Islet precursor cell (in vitro differentiated cells): ENCODE measurements at places on chromosomes 13 and 19.

- peak; percentile 32 for DNase-seq
Measured at GRCh38 chr19:2815923-2816322, 3.7 kb upstream of the ZNF554 start.

DNA sequence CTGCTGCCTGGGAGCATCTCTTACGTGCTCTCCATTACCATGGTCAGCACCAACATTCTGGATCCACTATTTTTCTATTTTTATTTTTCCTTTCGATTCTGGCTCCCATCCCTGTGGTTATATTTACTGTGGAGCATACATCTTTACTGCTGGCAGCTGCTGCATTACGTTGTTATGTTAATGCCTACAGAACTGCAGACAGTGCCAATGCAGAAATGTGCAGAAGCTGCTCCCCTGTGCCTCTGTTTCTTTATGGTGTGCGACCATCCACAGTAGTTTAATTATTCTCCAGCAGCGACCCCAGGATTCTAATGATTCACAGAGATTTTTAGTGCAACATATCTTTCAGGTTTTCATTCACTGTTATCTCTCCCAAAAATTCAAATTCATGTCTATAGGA is 911.7 kb upstream of the SLITRK6 start:
- DNase-seq: no peak

GRCh38 chr19:35169221-35169995 is 14.9 kb downstream of the FXYD5 start:
- peak; percentile 27 for DNase-seq

GRCh38 chr19:16585808-16586476 is 13.7 kb upstream of the SLC35E1 start:
- no peak for DNase-seq

- peak; percentile 96 for DNase-seq
Measured at GRCh38 chr19:50909240-50910070, 1.7 kb downstream of the KLK4 start.

GRCh38 chr13:41495044-41495443 is 37.7 kb downstream of the RGCC start:
- DNase-seq: no peak

- DNase-seq: no peak
Measured at GRCh38 chr13:40070357-40070756, 414.9 kb downstream of the COG6 start.

GRCh38 chr13:95553581-95554385 is 1.3 kb downstream of the CLDN10 start:
- DNase-seq: peak; percentile 78

DNA sequence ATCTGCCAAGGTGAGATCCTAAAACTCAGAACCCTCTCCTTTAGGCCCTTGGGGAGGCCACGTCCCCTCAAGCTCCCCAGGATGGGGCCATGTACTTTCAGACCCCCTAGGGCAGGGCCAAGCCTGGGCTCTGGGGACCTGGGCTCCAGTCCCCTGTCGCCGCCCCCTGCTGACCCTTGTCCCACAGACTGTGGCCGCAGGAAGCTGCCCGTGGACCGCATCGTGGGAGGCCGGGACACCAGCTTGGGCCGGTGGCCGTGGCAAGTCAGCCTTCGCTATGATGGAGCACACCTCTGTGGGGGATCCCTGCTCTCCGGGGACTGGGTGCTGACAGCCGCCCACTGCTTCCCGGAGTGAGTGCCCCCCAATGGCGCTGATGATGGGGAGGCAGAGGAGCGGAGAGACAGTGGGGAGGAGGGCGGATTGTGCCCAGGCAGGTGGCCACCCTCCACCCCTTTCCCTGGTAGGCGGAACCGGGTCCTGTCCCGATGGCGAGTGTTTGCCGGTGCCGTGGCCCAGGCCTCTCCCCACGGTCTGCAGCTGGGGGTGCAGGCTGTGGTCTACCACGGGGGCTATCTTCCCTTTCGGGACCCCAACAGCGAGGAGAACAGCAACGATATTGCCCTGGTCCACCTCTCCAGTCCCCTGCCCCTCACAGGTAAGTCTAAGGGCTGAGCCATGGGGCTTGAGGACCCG is 18.8 kb downstream of the HPN start:
- DNase-seq: no peak

GRCh38 chr19:13127051-13127450 is 9.0 kb downstream of the NACC1 start:
- no peak for DNase-seq

GRCh38 chr19:6066661-6067646 is 43.3 kb downstream of the RFX2 start:
- DNase-seq: peak; percentile 71

GRCh38 chr13:78620936-78621470 is 17.7 kb upstream of the POU4F1 start:
- DNase-seq: no peak

DNA sequence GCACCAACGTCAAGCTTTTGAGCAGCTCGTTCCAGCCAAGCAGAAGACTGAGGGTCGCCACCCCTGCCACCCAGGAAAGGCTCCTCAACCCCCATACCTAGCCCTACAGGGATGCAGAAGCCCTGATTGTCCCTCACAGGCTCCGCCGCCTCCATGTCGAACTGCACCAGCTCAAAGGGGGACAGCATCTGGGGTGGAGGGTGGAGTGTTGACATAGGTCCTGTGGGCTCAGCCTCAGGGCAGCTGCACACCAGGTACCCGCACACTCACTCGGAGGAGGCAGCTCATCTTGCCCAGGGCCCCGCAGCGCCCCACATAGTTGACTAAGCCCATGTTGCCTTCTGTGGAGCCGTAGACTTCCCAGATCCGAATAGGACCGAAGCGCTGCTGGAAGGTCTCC is 11.6 kb downstream of the SLC27A5 start:
- DNase-seq: no peak

- DNase-seq: no peak
Measured at GRCh38 chr19:38028913-38029510, 122.0 kb downstream of the SIPA1L3 start.

DNA sequence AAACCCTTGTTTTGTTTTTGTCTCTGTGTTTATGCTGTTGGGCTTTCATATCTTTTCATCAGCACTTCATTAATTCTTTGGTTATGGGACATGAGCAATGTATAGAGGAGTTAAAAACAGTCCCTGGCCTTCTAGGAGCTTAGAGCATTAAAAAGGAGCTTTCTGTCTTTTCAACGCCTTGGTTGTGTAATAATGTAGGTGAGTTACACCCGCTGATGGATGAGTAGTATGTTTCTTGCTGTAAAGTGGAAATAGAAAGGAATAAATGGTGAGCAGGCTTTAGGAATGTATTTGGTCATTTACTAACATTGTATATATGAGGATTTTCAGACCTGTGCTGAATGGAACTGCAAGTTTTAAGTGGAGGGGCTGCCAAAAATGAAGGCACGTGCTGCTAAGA is 121.5 kb upstream of the RNF113B start:
- DNase-seq: no peak

GRCh38 chr19:2416321-2417097 is 10.9 kb downstream of the TIMM13 start:
- DNase-seq: no peak

DNA sequence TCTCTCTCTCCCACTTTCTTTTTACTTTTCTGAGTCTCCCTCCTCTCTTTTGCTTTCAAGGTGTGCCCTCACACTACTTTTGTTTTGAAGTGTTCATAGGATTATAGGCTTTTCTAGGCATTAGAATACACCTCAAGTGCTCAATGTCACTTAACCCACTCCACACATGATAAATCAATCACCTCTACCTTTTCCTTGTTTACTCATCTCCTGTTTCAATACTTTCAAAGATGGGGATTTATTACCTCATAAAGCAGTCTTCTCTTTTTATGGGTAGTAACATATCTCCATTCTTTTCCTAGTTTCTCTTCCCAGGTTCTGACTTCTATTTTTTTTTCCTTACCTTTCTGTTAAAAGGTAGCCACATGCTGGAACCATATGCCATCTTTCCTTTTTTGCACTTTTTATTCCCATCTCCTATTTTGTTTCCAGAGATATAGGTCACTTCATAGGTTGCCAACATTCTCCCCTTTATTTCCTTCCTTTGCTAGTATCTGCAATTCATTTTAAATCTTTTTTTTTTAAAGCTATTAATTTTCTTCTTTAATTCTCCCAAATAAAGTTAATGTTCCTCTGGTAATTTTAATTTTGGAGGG is 137.6 kb upstream of the SLC10A2 start:
- DNase-seq: no peak

DNA sequence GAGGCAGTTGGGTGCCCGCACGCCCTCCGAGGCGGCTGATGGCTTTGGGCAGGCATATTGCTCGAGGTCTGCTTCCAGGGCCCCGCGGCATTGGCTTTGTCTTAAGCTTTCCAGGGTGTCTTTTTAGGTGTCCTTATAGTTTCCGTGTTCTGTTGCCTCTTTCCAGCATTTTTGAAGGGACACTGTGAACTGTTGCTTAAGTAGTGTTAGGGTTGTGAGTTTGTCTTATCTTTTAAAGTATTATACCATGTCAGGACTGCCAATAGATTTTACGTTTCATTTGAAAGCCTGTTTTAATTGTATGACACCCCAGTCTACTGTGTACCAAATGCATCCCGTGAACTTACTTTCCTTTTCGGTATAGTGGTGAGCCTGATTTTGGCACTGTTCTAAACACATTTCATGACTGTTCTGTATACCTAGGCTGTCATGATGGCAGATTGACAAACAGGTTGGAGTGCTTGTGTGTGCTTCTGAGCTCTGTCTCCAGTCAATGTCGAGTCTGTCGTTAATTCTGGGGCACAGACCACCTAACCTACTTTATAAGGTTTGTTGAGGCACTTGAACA is 656 bp downstream of the PCCA start:
- DNase-seq: no peak

GRCh38 chr19:40219721-40220276 is 1.6 kb upstream of the TTC9B start:
- peak; percentile 67 for DNase-seq

- peak; percentile 70 for DNase-seq
Measured at GRCh38 chr19:10718205-10719196, 622 bp downstream of the DNM2 start.

GRCh38 chr13:97321101-97321500 is 99.0 kb downstream of the MBNL2 start:
- DNase-seq: no peak

- DNase-seq: peak; percentile 84
Measured at GRCh38 chr19:39430675-39431593, 4.8 kb downstream of the RPS16 start.

DNA sequence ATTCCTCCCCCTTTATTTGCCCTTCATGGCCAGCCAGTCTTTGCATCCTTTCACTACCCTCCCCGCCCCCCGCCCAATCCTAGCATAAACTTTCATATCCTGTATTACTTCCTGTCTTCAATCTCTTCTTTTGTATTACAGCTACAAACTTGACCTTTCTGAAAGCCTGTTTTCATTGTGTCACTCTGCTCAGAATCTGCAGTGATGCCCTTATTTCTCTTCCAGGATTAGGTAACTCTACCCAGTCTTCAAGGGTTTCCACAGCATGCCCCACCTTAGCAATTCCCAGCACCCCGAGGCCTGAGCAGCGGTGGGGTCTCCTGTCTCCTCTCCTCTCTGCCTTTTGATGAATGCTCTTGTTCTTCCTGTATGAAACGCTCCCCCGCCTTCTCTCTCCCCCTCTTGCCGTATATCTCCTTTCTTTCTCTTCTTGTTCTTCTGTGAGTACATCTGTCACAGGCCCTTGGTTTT is 145.6 kb downstream of the SHISA2 start:
- no peak for DNase-seq

DNA sequence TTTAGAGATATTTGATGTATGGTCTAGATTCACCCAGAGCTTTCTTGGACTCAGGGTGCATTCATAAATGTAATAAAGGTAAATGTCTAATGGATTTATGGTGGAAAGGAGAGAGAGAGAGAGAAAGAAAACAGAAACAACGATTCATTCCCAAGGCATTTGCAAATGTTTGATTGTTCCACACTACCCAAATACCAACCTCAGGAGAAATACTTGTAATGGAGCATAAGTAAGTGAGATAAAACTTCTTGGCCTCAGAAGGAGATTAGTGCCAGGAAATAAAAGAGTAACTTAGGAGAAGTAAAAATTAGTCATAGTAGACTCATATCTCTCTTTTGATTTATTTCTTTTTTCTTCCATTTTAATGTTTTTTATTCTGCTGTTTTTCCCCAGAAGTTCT is 40.6 kb upstream of the DGKH start:
- DNase-seq: no peak

DNA sequence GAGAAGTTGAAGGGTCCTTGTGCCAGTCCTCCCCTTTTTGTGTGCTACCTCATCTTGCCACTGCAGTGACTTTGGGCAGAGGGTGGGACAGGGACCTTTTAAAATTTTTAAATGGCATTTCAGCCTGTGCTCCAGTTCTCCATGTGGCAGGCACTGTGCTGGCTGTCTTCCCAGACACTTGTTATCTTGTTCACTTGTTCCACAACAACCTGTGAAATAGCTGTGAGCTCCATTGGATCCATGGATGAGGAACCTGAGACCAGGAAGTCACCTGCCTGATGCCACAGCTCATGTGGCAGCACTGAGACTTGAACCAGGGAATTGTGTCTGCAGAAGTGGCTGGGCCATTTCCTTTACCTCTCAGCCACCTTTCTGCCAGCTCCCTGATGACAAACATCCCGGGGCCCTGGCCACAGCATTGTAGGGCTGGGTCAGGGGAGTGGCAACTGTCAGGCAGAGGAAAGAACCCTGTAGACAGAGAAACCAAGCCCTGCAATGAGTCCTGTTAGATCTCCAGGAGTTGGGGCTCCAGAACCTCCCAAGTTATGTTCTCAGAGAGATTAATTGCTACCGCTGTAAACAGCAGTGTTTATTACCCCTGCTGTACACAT is 6.4 kb downstream of the EGLN2 start:
- no peak for DNase-seq

GRCh38 chr13:66748712-66749111 is 481.4 kb downstream of the PCDH9 start:
- DNase-seq: no peak

- DNase-seq: no peak
Measured at GRCh38 chr19:41239961-41240574, 21.0 kb downstream of the AXL start.

GRCh38 chr19:36142046-36142445 is 2.2 kb downstream of the CAPNS1 start:
- DNase-seq: no peak

DNA sequence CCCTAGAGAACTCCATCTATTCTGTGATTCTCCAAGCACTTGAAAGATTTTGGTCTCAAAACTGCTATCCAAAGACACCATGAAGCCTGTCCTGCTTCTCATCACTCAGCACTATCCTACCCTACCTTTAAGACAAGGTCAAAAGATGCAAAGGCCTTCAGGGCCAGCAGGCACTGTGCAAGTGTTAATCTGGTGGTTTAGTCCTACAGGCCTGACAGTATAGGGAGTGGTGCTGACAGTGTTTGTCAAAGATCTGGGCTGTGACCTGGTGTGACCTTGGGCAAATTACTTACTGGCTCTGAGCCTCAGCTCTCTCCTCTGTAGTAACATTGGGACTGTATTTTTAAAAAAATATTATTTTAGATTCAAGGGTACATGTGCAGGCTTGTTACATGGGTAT is 28.0 kb downstream of the SIAH3 start:
- DNase-seq: no peak

GRCh38 chr13:111117961-111118360 is 2.9 kb downstream of the ARHGEF7 start:
- DNase-seq: no peak

- DNase-seq: no peak
Measured at GRCh38 chr13:41655997-41656396, 198.6 kb downstream of the RGCC start.
